SJCRH30 (cell line): ENCODE measurements at places on chromosomes 5 and 9. TPM values are rescaled to one million over a fixed set of nuclear protein-coding genes. Genes with fewer than 3 reads are reported as not detected.

TAF1L gene
- total RNA-seq, result 0.02 TPM in 1 of 2 replicates, not detected in the other

CCNO gene
- 0.35 and 0.43 TPM in 2 replicates for total RNA-seq

SLC25A2 gene
- total RNA-seq, result 0.08 TPM in 1 of 2 replicates, not detected in the other

GRCh38 chr9:124863371-124863871 lies 1.5 kb downstream of the ARPC5L start:
- H3K27ac ChIP-seq, result no peak overlapping the region
- peaks cover 21% of the 10 kb centered on the region for H3K4me1 ChIP-seq
- H3K27me3 ChIP-seq, result no peaks in the 10 kb centered on the region
- H3K36me3 ChIP-seq, result peaks cover 31% of the 10 kb centered on the region
- DNase-seq, result no peak
- no peak overlapping the region for H3K4me3 ChIP-seq

PTGS1 gene
- 0.85 and 1.2 TPM in 2 replicates for total RNA-seq

IFNA2 gene
- total RNA-seq, result not detected in 2 replicates

GRCh38 chr9:18122171-18122570 lies 351.8 kb upstream of the ADAMTSL1 start:
- H3K27ac ChIP-seq, result no peak overlapping the region
- H3K4me1 ChIP-seq, result no peaks in the 10 kb centered on the region
- H3K27me3 ChIP-seq, result no peaks in the 10 kb centered on the region
- H3K36me3 ChIP-seq, result no peaks in the 10 kb centered on the region

TMEM171 gene
- total RNA-seq, result not detected in 2 replicates
